Kidney (tissue), 22 donors: ENCODE measurements at places on chromosomes 16 and 17. TPM values are rescaled to one million over a fixed set of nuclear protein-coding genes. Genes with fewer than 3 reads are reported as not detected.

KCNJ16 gene
- 281 TPM for total RNA-seq

DNA sequence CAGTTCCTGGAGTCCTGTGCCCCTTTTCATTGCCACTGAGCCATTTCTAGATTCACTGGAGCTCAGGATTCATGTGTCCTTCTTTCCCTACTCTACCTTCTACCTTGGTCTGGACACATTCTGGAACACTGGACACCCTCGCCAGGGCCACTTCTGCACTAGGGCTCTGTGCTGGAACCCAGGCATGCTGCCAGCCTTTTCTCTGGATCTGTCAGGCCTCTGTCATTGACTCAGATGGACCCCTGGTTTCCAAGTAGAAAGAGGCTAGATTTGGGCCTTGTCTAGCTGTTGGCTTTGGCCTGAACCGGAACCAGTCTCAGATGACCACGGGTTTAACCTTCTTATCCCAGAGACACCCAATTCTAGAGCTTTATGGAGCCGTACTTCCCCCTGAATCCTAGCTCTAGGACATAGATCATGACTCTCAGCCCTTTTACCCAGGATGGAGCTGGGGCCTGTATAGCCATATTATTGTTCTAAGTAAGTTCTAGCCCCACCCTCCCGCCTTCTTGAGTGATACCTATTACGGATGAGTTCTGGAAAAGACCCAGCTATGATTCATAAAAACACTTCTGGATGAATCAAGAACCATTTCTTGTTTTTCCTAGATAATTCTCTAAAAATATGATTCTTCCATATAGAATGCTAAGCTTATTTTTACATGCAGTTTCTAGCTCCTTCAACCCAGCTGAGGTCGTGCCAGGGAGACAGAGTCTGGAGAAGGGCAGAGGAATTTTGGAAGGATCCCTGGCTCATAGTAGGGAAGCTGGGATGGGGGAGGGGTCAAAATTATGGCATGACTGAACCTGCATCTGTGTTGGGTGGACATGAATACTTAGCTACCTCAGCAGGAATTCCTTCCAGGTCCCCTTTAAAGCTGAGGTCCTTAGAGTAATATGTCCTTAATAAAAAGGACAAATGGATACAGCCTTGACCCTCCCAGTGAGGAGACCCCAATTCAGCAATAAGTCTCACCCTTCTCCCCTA, 1.1 kb upstream of the CHRNB1 start:
- no peaks in the 10 kb centered on the region for H3K36me3 ChIP-seq
- H3K27ac ChIP-seq = no peak overlapping the region
- H3K27me3 ChIP-seq = peaks cover 9% of the 10 kb centered on the region
- no peaks in the 10 kb centered on the region for H3K4me1 ChIP-seq
- no peak for DNase-seq

- H3K27me3 ChIP-seq = no peaks in the 10 kb centered on the region
- H3K36me3 ChIP-seq = peaks cover 4% of the 10 kb centered on the region
- no peak overlapping the region for H3K4me3 ChIP-seq
- peaks cover 5% of the 10 kb centered on the region for H3K4me1 ChIP-seq
- no peak overlapping the region for H3K27ac ChIP-seq
- no peak for DNase-seq
Observed at GRCh38 chr17:2452216-2452750, 51.4 kb upstream of the MNT start.

DNA sequence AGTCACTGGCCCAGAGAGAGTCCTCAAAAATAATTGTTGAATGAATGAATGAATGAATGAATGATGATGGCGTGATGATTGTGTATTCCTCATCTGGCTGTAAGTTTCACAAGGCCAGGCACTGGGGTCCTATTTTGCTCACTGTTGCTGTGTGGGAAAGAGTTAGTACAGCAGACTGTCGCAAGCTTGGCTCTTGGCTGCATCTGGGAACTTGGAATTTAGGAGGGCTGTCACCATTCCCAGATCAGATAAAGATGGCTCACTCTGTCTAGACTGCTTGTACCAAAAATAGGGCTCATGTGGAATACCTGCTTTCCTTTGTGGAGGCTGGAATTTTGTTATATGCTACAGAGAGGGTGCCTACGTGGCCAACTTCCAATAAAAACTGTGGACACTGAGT, 530.6 kb downstream of the WWOX start:
- no peaks in the 10 kb centered on the region for H3K36me3 ChIP-seq
- no peaks in the 10 kb centered on the region for H3K4me1 ChIP-seq
- DNase-seq = no peak
- H3K4me3 ChIP-seq = no peak overlapping the region
- H3K27ac ChIP-seq = no peak overlapping the region

DNA sequence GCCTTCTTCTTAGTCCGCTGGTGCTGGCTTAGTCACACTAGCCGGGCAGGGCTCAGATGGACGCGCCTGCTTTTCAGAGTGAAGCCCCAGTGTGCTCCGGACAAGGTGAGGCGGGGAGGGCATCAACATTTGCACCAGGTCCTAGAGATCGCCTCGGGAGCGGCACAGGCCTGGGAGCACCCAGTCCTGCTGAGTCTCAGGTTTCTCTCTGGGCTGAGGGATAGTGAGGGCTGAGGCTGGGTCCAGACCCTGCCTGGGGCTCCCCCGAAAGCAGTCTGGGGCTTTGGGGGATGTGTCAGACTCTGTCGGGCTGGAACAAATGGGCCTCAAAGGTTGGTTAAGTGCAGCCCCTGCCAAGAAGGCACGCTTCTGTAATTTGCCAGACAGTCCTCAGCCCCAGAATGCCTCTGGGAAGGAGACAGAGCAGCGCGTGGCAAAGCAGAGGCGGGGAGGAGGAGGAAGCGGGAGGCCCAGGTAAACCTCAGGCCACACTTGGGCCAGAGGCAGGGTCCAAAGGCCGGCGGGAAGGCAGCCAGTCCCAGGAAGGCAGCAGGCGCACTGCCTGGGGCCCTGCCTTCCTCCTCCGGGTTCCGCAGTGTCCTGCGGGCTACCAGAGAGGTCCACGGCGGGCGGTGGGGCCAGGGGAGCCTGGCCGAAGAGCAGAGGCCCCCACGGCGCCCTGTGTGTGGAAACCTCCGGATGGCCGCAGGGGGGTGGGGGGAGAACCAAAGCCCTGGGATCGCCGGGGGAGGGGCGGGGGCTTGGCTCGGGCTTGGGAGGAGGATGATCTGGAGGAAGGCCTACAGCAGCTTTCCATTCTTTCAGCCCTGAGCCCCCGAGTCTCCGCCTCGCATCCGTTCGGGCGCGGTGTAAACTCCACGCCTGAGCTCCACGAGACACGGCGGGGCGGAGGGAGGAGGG, 39.5 kb upstream of the ATP2A3 start:
- H3K4me3 ChIP-seq = no peak overlapping the region
- no peaks in the 10 kb centered on the region for H3K27me3 ChIP-seq
- no peak overlapping the region for H3K27ac ChIP-seq
- no peaks in the 10 kb centered on the region for H3K4me1 ChIP-seq
- peak; percentile 44 for DNase-seq

- peak overlapping the region; percentile 55 for H3K27ac ChIP-seq
- H3K36me3 ChIP-seq = peaks cover 9% of the 10 kb centered on the region
- H3K27me3 ChIP-seq = no peaks in the 10 kb centered on the region
- no peak overlapping the region for H3K4me3 ChIP-seq
- no peak for DNase-seq
Observed at GRCh38 chr17:7466318-7466638, 13.2 kb downstream of the ZBTB4 start.

GRCh38 chr16:19323596-19323995, 38.1 kb downstream of the CLEC19A start:
- no peak overlapping the region for H3K4me3 ChIP-seq
- no peaks in the 10 kb centered on the region for H3K4me1 ChIP-seq
- no peaks in the 10 kb centered on the region for H3K36me3 ChIP-seq
- no peak overlapping the region for H3K27ac ChIP-seq
- no peaks in the 10 kb centered on the region for H3K27me3 ChIP-seq
- no peak for DNase-seq

DNA sequence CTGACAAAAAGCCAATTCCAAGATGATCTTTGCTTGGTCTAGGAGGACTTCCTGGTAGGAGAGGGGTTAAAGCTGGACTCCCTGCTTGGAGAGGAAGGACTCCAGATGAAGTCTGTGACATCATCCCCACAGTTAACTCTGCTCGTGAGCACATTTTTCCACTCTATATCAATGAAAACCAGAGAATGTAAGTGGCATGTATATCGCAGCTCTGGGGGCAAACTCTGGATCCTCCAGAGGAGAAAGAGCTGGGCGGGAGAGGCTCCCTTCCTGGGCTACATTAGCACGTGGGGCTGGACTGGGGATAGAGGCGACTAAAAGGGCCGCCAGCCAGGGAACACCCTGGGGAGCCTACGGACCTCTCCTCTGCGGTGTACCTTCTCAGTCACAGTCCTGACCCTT, 34.1 kb downstream of the HIC1 start:
- no peaks in the 10 kb centered on the region for H3K27me3 ChIP-seq
- H3K4me3 ChIP-seq = peak overlapping the region; percentile 40
- peaks cover 60% of the 10 kb centered on the region for H3K4me1 ChIP-seq
- peak overlapping the region; percentile 89 for H3K27ac ChIP-seq
- no peak for DNase-seq

DNA sequence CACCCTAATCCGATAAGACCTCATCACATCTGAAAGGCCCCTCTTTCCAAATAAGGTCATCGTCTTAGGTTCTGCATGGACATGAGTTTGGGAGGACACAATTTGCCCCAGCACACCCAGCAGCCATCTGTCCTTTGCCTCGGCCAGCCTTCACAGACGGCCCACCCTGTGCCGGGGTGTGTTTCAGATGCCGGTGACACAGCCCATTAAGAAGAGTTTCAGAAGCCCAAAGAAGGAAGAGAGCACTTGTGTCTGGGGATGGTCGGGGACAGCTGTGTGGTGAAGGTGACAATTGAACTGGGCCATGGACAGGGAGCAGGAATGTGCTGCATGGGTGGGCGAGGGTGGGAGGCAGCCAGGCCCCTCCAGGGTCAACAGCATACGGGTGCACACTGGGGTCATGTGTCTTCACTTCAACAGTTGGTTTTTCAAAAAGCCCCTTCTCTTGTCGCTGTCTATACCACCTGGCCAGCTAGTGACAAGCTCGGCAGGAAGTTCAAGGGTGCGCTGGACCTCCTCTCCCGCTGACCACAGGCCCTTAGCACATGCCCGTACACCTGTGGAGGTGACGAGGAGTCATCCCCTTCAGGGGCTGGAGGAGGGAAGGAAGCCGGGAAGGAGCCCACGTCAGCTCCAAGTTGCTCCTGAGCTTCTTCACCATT, 183.1 kb downstream of the C16orf95 start:
- no peak overlapping the region for H3K27ac ChIP-seq
- H3K27me3 ChIP-seq = no peaks in the 10 kb centered on the region
- no peak for DNase-seq
- H3K4me1 ChIP-seq = no peaks in the 10 kb centered on the region
- H3K4me3 ChIP-seq = no peak overlapping the region

DNA sequence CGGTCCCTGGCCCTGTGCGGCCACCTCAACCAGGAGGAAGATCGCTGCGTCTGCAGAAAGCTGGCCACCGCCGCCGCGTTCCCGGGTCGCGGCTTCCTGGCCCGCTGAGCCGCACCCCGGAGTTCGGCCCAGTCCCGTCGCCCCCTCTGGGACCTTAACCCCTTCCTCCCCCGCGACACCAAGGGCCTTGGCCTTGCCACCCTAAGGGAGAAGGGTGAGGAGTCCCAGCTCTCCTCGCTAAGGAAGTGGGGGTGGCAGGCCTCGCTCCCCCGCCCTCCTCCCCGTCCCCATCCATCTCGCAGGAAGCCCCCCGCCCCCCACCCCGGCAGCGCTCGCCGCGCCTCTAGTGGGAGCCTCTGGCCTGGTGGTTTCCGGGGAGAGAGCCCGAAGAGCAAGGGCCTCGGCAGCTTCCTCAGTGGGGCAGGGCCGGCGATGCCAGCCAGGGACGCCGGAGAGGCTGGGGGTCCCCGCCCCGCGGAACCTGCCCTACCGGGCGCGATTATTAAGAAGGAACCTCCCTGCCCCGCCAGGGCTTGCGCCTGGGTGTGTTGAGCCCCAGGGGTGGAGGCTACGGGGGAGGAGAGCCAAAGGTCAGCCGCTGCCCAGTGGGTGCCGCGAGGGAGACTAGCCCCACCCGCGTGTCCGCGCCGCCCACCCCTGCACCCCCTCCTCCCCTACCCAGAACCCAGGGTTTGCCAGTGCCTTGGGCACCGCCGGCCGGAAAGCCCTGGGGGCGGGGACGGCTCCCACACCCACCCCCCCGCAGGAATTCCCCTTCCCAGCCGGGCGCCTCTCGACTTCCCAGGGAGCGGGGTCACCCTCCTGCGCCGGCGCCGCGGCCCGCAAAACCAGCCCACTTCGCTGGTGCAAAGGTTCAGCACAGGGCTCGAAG, 6.8 kb downstream of the CBX4 start:
- no peaks in the 10 kb centered on the region for H3K36me3 ChIP-seq
- peak; percentile 87 for DNase-seq
- peak overlapping the region; percentile 25 for H3K4me3 ChIP-seq
- peak overlapping the region; percentile 28 for H3K27ac ChIP-seq

DNA sequence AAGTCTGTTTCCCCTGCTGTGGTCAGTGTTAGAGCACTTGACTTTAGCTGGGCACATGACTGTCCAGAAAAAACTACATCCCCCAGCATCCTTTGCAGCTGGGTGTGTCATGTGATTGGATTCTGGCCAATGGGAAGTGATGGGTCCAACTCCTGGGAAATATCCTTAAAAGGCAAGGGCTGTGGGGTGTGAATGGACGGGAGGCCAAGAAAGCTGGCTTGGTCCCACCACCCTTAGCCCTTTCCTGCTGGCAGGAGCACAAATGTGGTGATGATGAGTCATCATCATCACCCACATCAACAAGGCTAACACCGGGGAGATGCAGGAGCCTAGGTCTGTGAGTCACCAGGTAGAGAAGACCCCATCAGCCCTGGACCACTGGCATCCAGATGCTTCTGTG, 341.7 kb downstream of the C16orf95 start:
- DNase-seq = peak; percentile 25
- no peaks in the 10 kb centered on the region for H3K36me3 ChIP-seq
- H3K4me1 ChIP-seq = no peaks in the 10 kb centered on the region

DNA sequence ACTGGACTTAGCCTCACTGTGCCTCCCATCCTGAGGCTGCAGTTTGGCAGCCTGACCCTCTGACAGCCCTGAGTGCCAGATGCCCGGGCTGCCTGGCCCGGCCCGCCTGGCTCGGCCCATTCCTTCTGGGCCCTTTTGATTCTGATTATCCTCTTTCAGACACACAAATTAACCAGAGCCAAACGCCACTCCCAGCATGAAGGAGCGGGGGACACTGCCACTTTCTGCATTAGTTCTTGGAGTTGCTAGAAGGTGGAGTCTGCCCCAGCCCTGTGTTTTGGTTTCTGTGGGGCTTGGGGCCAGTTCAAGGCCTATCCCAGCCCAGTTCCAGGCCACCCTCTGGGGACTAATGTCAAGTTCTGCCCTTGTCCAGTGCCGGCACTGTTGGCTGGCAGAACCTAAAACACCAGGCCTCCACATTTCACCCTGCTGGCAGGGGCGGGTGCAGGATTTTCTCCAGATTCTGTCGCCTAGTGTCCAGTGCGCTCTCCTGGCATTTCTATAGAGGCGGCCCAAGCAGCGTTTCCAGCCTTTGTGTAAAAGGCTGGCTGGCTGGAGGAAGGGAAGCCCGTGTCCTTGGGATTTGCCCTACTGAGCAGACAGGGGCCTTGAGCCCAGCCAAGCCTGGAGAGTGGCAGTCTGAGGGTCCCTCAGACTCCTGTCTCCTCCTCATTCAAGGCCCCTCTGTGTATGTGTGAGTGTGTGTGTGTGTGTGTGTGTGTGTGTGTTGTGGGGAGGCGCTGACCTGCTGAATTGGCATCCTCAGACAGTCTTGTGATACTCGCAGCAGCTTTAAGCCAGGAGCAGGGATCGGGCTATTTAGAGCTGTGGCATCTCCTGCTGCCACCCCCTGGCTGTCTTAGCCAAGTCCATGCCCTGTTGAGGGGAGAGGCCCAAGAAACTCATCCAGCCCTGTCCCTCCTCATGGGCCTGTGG, 21.4 kb downstream of the PLCD3 start:
- H3K4me1 ChIP-seq = no peaks in the 10 kb centered on the region
- peak; percentile 37 for DNase-seq
- H3K27ac ChIP-seq = no peak overlapping the region
